ENCODE measurements at places on chromosomes 3 and 15.

DNA sequence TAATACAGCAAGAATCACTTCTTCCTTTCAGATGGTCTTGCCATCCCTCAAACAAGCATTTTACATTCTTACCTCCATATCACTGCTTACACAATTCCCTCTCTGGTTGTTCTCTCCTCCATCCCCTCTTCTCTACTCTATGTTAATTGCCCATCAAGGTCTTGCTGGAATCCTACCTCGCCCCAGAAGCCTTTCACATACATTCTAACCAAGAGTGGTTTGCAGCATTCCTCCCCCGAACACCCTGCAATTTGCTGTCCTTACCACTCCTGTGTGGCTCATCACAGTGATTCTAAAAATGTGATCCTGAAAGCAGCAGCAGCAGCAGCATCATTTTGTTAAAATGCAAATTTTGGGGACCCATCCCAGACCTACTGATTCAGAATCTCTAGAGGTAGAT is 30.6 kb downstream of the TNIK start:
- DNase-seq, result no peak

DNA sequence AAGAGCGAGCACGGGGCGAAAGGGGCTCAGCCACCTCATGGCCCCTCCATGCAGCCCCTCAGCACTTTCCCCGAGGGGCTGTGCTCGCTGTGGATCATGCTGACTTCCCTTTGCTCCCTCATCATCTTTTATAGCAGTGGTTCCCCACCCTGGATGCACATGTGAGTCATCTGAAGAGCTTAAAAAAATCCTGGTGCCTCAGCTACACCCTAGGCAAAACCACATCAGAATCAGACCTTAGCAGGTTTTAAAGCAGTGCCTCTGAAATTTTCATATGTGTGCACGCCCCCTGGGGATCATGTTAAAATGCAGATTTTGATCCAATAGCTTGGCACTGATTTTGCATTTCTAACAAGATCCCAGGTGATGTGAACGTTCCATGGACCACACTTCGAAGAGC is 50.9 kb downstream of the FEM1B start:
- no peak for DNase-seq

DNA sequence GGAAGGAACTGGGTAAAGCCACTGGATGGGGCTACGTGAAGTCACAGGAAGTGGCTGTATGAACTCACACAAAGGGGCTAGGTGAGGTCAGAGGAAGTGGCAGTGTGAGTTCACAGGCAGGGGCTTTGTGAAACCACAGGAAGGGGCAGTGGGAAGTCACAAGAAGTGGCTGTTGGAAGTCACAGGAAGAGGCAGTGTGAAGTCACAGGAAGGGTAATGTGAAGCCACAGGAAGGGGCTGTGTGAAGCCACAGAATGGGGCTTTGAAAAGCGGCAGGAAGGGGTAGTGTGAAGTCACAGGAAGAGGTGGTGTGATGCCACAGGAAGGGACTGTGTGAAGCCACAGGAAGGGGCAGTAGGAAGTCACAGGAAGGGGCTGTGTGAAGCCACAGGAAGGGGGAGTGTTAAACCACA is 34.6 kb downstream of the GASK1A start:
- no peak for DNase-seq

DNA sequence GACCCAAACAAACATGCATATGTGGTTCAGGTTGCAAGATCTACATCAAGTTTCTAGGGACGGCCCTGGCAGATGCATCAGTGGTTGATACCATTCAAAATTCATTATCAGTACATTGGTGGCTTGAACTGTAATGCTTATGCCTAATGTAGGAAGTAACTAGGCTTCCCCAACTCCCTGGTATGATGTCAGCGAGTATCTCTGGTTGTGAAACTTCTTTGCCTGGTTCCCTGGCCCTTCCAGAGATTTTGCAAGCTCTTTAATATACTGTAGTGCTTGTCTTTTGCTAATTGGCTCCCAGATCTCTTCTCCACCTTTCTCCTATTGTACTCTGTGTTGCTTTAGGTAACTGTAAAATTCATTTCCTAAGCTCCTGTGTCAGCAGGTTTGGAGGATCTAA is 114.8 kb upstream of the RARB start:
- no peak for DNase-seq

All from activated naive CD4-positive, alpha-beta T cell treated with anti-CD3 and anti-CD28 coated beads, Interleukin-2, amount 50 U/mL, for 16 hours (primary cell).